A549 treated with CORT108297 at 1 μM for 4 hours (cell line): ENCODE measurements at places on chromosomes 2 and 18. TPM values are rescaled to one million over a fixed set of nuclear protein-coding genes. Genes with fewer than 3 reads are reported as not detected.

The HRH4 gene
- total RNA-seq, result not detected in 5 replicates

The CXCR1 gene
- not detected in 5 replicates for total RNA-seq

The CFAP65 gene
- total RNA-seq, result 0.15 to 0.24 TPM (median 0.20 TPM) in 5 replicates

The MEIS1 gene
- 1.5 to 1.9 TPM (median 1.8 TPM) in 5 replicates for total RNA-seq

The TLX2 gene
- total RNA-seq, result 0.16 to 0.44 TPM (median 0.27 TPM) in 5 replicates

The OSBPL6 gene
- 4.9 to 7.9 TPM (median 7.7 TPM) in 5 replicates for total RNA-seq

The TFCP2L1 gene
- 2.9 to 4.9 TPM (median 3.3 TPM) in 5 replicates for total RNA-seq

The IL18RAP gene
- total RNA-seq, result 0.11 TPM in 1 of 5 replicates, not detected in the others

The ABCA12 gene
- 0.15 to 0.40 TPM (median 0.29 TPM) in 5 replicates for total RNA-seq

The SKOR2 gene
- total RNA-seq, result not detected in 5 replicates

The NOSTRIN gene
- total RNA-seq, result 1.3 to 2.1 TPM (median 1.7 TPM) in 5 replicates

The TNFAIP6 gene
- 1.0 to 2.0 TPM (median 1.4 TPM) in 5 replicates for total RNA-seq

The IL36G gene
- total RNA-seq, result not detected in 5 replicates

The SCG2 gene
- 0.88 to 1.2 TPM (median 1.1 TPM) in 5 replicates for total RNA-seq

The HDHD2 gene
- total RNA-seq, result 8.0 to 10.8 TPM (median 9.4 TPM) in 5 replicates

The ZNF516 gene
- total RNA-seq, result 3.0 to 5.4 TPM (median 4.5 TPM) in 5 replicates

The IL37 gene
- total RNA-seq, result not detected in 5 replicates

The CRYGD gene
- not detected in 5 replicates for total RNA-seq

The EFHD1 gene
- total RNA-seq, result 1.9 to 2.9 TPM (median 2.5 TPM) in 5 replicates

The PPP1R7 gene
- 56.3 to 73.9 TPM (median 60.0 TPM) in 5 replicates for total RNA-seq

The SLC30A3 gene
- 2.4 to 4.1 TPM (median 3.9 TPM) in 5 replicates for total RNA-seq

The TMEM198 gene
- total RNA-seq, result 0.45 to 1.4 TPM (median 1.1 TPM) in 5 replicates

The CARF gene
- total RNA-seq, result 0.64 to 1.4 TPM (median 1.3 TPM) in 5 replicates

The C2orf92 gene
- 0.91 to 1.4 TPM (median 1.1 TPM) in 5 replicates for total RNA-seq

The MROH2A gene
- 0.09 to 0.20 TPM (median 0.15 TPM) in 4 of 5 replicates, not detected in the other for total RNA-seq

The SMARCAL1 gene
- 15.1 to 19.7 TPM (median 16.6 TPM) in 5 replicates for total RNA-seq

The BMP10 gene
- not detected in 5 replicates for total RNA-seq

The IL36B gene
- 0.09 to 0.19 TPM in 2 of 5 replicates, not detected in the others for total RNA-seq

The LIPG gene
- 0.02 to 0.32 TPM (median 0.19 TPM) in 5 replicates for total RNA-seq

The NCOA1 gene
- total RNA-seq, result 8.0 to 10.3 TPM (median 9.9 TPM) in 5 replicates

The HTR2B gene
- 0.05 to 0.09 TPM (median 0.08 TPM) in 5 replicates for total RNA-seq

The NTSR2 gene
- 0.07 to 0.13 TPM in 2 of 5 replicates, not detected in the others for total RNA-seq

The KCNS3 gene
- 1.1 to 1.5 TPM (median 1.4 TPM) in 5 replicates for total RNA-seq

The CBLN2 gene
- 0.03 to 0.12 TPM (median 0.05 TPM) in 3 of 5 replicates, not detected in the others for total RNA-seq
